Stimulated activated CD4-positive, alpha-beta T cell treated with anti-CD3 and anti-CD28 coated beads, Interleukin-1b, Interleukin-23, amount 100 ng/mL, for 1 hour (primary cell): ENCODE measurements at places on chromosomes 13 and 19.

GRCh38 chr13:45674908-45675307 lies 27.2 kb upstream of the CBY2 start:
- DNase-seq, result no peak

GRCh38 chr19:38557205-38557799 lies 60.5 kb downstream of the MAP4K1 start:
- DNase-seq, result no peak

GRCh38 chr19:58554494-58555368 lies at the start of gene CHMP2A:
Gene CHMP2A (minus strand): TSS chr19:58555105. CDS start chr19:58554212, 893 bp downstream.
- DNase-seq, result peak; percentile 97

- no peak for DNase-seq
Measured at GRCh38 chr19:54458648-54459281, 4.8 kb downstream of the LENG9 start.

DNA sequence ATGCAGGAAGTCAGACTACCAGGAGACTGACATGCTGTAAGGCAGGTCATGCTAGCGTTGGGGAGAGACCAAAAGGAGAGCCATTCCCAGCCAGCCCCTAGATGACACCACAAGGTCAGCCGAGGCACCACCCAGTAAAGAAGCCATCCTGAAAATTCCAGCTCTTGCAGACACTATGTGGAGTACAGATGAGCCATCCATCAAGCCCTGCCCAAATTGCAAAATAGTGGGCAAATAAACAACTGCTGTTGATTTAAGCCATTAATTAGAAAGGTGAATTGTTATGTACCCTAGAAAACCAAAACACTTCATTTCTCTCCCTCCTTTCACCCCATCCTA lies 82.1 kb downstream of the TBC1D4 start:
- DNase-seq, result no peak

DNA sequence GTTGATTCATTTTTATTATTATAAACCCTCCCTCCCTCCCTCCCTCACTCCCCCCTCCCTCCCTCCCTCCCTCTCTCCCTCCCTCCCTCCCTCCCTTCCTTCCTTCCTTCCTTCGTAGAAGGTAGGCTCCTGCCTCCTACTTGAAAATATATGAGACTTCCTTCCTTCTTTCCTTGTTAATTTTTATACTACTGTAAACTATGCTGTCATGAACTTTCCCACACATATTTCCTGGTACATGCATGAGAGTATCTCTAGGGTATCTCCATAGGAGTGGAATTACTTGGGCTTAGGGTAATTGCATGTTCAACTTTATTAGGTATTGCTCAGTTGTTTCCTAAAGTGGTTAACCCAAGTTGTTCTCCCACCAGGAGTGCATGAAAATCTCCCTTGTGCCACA lies 330.6 kb downstream of the KCNRG start:
- DNase-seq, result no peak

DNA sequence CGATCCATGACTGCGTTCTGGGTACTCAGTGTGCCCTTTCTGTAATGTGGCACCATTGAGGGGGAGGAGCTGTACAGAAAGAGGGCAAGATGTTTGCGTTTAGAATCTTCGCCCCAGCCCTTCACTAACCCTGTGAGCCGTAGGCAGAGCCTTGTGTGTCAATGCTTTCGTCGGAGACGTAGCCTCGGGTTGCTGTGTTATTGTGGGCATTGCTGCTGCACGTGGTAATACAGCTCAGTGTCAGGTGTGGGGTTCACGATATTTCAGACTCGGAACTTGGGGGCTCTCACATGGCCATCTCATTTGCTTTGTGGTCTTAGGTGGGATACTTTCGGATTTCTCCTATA lies 6.1 kb downstream of the RPS9 start:
- no peak for DNase-seq

GRCh38 chr19:11375143-11375948 lies 880 bp downstream of the SWSAP1 start:
- DNase-seq, result no peak

GRCh38 chr13:98749501-98749900 lies 3.0 kb downstream of the SLC15A1 start:
- DNase-seq, result no peak

DNA sequence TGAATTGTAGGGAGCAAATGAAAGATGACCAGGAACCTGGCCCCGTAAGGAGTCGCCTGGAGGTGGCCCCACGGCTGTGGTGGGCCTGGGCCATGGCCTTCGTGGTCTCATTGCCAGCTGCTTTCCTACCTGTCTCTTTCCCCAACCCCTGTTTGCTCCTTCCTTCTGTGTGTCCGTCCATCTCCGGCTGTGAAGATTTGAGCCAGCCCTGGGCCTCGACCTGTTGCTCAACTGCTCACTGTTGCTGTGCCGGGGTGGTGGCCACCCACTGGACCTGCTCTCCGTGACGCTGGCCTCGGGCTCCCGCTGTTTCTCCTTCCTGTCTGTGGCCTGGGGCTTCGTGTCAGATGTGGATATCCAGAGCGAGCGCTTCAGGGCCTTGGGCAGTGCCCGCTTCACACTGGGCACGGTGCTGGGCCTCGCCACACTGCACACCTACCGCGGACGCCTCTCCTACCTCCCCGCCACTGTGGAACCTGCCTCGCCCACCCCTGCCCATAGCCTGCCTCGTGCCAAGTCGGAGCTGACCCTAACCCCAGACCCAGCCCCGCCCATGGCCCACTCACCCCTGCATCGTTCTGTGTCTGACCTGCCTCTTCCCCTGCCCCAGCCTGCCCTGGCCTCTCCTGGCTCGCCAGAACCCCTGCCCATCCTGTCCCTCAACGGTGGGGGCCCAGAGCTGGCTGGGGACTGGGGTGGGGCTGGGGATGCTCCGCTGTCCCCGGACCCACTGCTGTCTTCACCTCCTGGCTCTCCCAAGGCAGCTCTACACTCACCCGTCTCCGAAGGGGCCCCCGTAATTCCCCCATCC lies 8.5 kb downstream of the DBP start:
- no peak for DNase-seq

DNA sequence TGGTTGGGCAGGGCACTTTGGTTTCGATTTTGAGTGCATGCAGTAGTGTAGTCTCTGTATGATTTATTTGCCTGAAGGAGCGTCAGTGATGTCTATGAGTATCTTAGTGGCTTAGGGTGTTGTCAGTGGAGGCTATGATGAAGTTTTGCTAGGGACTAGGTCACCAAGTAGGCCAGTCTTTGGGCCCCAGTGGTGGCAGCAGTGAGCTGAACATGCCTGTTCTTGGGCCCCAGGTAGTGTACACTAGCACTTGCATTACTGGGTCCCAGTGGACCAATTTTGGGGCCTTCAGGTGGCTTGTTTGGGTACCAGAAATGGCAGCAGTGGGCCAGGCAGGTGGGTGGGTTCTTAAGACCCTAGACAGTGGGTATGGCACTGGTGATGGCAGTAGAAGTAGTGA lies 598.7 kb upstream of the SPRY2 start:
- no peak for DNase-seq

- no peak for DNase-seq
Measured at GRCh38 chr13:50735071-50735470, 108.4 kb downstream of the DLEU7 start.

DNA sequence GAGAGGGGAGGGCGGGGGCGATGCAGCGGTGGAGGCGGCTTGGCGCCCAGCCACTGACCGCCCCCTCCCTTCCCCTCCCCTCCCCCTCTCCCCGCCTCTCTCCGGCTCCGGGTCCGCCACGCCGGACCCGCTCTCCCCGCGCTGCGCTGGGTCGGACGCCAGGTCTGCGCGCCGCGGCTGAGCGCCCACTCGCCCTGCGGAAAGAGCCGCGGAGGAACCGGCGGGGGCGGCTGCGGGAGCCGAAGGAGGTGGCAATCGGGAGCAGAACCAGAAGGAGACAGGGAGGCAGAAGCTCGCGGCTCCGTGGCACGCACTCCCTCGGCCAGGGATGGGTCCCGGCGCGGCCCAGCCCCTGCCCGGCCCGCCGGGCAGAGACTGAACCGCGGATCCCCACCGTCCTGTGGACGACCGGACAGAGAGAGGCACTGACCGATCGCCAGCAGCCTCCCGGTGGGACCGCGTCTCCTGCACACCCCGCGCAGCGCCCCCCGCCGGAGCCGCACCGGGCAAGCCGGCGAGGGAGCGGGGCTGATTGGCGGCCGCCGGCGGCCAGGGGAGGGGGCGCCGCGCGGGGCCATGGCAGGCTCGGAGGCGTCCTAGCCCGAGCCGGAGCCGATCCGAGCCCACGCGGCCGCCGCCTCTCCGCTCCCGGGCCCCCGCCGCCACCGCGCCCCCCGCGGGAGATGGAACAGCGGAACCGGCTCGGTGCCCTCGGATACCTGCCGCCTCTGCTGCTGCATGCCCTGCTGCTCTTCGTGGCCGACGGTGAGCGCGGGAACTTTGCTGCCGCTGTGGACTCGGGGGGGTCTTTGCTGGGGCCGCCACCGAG lies at the start of gene VSTM2B:
Gene VSTM2B, plus strand, starts transcription at position 94 of the 829 bp plus-strand sequence. Its CDS starts 590 bp downstream, at position 684.
- no peak for DNase-seq

DNA sequence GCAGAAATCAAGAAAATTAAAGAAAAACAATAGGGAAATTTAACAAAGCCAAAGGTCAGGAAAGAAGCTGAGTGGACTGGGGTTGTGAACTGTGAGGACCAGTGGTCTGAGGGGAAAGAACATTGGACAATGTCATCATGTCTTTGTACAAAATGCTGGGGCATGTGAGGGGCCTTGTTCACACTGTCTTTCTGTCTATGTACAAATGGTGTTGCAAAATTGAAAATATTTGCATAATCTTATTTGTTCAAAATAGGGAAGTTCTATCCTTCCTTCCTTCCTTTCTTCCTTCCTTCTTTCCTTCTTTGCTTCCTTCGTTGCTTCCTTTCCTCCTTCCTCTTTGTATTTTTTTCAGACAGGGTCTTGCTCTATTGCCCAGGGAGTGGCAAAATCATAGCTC lies 79.2 kb upstream of the SCEL start:
- DNase-seq, result no peak

DNA sequence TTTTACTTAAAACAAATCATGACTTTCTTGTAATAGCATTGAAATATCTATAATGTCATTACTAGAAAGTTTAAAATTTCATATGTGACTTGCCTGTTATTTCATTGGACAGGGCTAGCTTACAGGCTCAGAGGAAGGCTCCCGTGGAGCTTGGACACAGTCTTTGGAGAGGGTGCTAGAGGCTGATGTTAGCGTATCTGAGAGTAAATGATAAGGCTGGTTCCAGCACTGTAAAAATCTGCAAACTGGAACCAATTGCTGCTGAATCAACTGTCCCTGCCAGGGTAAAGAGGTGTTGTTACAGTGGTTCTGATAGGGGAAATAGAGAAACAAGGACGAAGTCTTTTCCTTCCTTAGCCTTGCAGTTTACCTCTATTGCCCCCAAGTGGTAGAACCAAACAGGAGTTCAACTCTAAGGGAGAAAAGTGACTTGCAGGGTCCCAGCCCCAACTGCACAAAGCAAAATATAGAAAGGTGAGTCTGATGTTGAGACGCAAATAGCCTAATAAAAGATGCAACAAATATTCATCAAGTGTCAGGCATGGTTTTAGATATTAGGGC lies 901.7 kb downstream of the DIAPH3 start:
- DNase-seq, result no peak

GRCh38 chr13:51230477-51231105 lies 8.4 kb downstream of the FAM124A start:
- DNase-seq, result no peak

GRCh38 chr19:47081095-47081494 lies 32.5 kb downstream of the ZC3H4 start:
- DNase-seq, result no peak

DNA sequence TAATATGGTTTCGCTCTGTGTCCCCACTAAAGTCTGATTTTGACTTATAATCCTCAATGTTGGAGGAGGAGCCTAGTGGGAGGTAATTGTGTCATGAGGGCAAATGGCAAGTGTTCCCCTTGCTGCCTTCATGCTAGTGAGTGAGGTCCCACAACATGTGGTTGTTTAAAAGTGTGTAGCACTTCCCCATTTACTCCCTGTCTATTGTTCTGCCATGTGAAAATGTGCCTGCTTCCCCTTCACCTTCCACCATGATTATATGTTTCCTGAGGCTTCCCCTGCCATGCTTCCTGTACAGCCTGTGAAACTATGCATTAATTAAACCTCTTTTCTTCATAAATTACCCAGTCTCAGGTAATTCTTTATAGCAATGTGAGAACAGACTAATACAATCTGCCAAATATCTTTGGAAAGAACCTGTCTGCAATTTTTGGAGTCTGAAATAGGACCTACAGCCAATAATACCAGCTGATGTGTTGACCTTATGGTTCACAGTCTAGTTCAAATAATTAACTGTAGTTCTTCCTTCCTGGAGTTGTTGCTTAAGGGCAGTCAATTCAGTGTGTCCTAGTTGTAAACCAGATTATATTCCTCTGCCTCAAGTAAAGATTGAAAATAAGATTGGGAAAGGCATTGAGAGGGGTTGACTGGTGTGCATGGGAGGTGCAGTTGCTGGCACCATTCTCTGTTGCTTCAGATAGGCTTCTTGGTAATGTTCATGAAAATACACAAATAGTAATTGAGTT lies 1442.9 kb downstream of the SLITRK1 start:
- DNase-seq, result no peak

DNA sequence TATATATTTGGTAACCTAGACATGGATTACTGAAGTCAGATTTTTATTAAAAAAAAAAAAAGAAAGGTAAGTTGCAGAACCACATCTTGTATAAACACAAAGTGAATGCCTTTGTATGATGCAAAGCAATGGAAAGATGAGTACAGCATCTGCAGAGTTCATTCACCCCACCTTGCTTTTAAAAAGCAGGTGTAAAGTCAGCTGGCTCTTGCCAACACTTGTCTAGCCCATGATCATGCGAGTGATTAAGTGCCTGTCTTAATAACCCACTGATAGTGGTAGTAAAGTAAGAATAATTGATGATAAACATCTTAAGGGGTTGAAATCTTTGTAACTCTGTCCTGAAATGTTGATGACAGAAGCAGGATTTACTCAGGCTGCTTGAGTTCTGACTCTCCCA lies 710.4 kb downstream of the EFNB2 start:
- no peak for DNase-seq

DNA sequence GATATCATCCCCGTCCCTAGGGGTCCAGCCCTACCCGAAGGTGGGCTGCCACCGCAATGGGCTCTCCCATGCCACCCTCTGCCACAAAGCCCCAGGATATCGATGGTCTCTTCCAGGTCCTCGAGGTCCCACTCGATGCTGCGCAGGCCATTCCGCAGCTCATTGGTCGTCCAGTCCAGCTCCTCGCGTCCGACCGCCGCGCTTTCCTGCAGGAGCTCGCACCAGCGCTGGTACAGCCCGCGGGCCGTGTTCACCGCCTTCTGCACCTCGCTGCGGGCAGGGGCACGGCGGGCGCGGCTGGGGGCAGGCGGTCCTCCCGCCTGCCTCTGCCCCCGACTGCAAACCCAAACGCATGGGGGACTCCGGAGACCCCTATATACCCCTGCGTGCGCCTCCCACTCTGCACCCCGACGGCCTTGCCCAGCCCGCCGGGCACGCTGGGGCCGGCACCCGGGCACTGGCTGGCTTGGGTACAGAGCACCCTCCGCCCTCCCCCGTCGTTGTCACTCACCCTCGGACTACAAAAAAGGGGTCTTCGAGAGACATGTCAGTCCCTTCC lies 468 bp downstream of the STX10 start:
- no peak for DNase-seq
